CD4-positive, alpha-beta T cell treated with Interleukin-4 for 1 hour (primary cell): ENCODE measurements at places on chromosomes 13 and 19.
A peak's percentile ranks its signal among the peaks of the same experiment; 100 is the strongest.

DNA sequence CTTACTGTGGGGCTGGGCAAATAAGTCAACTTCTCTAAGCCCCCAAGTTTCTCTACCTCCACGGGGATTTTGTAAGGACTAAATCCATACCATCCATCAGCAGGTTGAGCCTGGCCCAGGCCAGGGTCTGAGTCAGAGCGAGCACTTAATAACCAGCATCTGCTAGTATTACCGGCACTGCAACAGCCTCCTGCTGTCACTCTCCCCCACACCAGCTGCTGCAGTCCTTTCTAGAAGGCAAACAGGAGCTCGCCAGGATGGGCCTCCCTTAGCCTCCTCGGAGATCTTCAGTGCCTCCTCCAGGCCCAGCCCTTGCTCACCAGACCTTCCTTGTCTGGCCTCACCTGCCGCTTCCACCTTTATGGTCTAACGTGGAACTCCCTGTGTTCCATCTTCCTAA is 3.2 kb downstream of the NAPA start:
- DNase-seq, result no peak

GRCh38 chr19:49469828-49470614 is 4.0 kb upstream of the FLT3LG start:
- peak; percentile 93 for DNase-seq

- no peak for DNase-seq
Observed at GRCh38 chr19:41893899-41894298, 10.9 kb downstream of the ARHGEF1 start.

- DNase-seq, result no peak
Observed at GRCh38 chr19:29662604-29663404, 2.5 kb upstream of the PLEKHF1 start.

GRCh38 chr13:65260946-65261891 is 1968.9 kb downstream of the PCDH9 start:
- no peak for DNase-seq

DNA sequence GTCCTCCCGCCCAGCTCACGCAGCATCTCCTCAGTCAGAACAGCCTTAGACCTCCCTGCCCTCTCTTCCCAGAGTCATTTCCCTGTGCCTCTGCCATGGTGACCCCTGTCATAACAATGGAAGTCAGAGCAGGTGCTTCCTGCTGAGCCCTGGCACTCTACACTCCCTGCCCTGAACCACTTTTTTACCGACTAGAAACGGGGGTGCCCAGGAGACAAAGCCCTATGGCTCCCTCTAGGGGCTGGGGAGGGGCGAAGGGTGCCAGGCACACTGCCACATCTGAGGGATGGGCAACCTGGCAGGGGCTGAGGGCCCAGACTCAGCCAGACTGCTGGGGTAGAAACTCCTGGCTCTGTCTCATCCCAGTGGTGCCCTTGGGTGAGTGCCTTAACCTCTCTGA is 16.4 kb downstream of the ZNF574 start:
- peak; percentile 46 for DNase-seq

- DNase-seq, result no peak
Observed at GRCh38 chr13:111380431-111380830, 60.0 kb downstream of the TEX29 start.

DNA sequence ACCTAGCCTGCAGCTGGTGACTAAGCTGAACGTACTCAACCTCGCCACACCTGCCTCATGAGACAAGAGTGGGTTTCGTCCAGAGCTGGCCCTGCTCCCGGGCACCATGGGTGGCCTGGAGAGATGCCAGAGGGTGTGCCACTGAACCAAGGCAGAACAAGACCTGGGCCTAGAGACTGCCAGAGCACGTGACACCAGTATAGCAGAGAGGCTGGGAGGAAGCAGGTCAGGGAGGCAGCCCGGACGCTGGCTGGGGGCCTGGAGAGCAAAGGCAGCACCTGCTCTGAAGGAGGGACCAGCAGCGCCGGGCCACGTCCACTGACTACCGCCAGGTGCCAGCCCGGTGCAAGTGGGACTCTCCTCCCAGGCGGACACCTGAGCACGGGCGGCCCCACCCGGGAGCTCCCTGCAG is 7.3 kb upstream of the C13orf46 start:
- DNase-seq, result no peak

- DNase-seq, result no peak
Observed at GRCh38 chr13:27449081-27449603, 1.2 kb downstream of the MTIF3 start.

DNA sequence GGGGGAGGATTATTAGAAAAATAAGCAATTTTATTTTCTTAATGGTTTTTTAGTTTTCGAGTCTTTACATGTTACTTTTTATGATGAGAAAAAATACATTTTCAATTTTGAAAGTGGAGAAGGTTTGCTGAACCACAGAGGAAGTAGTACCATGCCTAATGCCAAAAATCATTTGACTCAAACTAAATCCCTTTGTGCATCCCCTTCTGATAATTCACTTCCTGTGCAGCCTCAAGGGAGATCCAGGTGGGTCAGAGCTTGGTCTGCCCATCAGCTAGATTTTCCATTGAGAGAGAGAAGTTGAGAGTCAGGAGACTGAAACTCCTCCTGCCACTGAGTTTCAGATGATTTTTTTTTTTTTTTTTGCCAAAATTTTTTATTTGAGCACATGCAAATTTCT is 571.7 kb downstream of the LIG4 start:
- DNase-seq, result no peak

- DNase-seq, result no peak
Observed at GRCh38 chr13:24348797-24349515, 39.6 kb downstream of the C1QTNF9 start.

GRCh38 chr19:46660008-46660517 is 919 bp downstream of the DACT3 start:
- DNase-seq, result no peak

- DNase-seq, result no peak
Observed at GRCh38 chr19:36115453-36116343, at the start of gene TBCB. TBCB (plus strand) TSS chr19:36115468; CDS start chr19:36115561, 93 bp downstream.

- DNase-seq, result peak; percentile 33
Observed at GRCh38 chr19:38265213-38265861, 964 bp downstream of the SPINT2 start.

- DNase-seq, result no peak
Observed at GRCh38 chr13:18948664-18949488, 232.7 kb downstream of the TUBA3C start.

DNA sequence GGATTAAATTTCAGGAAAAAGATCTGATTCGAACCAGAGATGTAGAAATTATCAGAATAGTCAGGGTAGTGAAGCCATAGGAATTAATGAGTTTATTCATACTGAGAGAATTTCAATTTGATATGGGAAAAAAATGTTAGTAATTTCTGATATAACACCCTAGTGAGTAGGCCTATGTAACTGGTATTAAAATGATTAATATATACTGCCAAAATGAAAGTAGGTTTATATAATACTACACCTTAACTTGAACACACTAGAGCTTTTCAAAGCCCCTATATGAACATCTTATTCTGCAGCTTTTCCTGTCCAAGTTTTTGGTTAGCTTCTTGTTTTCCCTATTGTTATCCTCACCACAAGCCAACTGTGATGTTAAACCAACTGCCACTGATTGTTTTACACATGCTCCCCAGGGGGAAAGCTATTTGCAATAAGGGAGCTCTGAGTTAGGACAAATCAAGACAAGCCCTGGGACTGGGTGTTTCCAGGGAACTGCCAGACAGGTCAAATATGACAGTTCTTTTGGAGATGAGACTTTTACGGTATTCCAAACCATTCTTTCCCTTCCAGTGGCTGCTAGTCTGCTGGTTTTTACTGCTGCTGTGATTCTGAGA is 45.3 kb downstream of the FNDC3A start:
- no peak for DNase-seq

DNA sequence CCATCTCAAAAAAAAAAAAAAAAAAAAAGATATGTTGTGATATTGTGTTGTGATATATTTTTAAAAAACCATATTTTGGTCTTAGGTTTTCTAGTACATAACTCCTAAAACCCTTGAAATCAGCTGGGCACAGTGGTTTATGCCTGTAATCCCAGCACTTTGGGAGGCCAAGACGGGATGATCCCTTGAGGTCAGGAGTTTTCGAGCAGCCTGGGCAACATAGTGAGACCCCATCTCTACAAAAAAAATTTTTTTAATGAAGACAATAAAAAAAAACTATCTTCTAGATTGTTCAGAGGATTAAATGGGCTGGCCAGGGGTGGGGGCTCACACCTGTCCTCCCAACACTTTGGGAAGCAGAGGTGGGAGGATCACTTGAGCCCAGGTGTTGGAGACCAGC is 1.3 kb upstream of the DCAF15 start:
- DNase-seq, result no peak

DNA sequence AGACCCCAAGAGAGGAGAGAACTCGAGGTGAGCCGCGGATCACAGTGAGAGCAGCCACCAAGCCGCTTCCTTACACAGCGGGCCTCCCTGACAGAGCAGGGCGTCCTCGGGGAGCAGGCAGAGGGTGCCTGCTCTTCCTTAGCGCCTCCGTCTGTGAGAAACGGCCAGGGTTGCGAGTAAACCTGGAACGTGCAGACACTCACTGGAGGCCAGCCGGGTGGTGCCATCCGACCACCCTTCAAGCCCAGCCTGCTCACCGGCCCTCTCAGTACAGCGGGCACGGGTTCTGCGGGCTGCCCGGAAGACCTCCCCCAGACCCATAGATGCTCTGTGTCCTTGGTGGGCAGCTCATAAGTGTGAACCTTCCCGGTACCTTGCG is 9.6 kb downstream of the DOT1L start:
- DNase-seq, result no peak

DNA sequence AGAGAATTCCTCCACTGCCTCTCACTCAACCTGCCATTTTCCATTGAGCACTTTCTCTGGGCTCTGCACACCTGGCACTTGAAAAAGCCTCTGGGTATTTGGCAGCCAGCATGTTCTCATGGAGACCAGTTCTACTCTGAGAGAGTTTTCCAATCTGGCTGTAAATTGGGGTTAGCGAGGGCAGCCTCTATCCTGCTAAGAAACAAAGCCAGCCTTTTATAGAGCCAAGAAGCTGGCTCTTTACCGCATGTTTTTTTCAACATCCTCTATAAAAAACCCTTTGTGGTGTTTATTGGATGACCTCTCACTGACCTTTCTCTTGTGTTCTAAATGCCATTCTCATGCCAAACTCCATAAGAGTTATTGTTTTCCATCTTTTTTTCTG is 52.6 kb upstream of the RCBTB2 start:
- DNase-seq, result no peak

DNA sequence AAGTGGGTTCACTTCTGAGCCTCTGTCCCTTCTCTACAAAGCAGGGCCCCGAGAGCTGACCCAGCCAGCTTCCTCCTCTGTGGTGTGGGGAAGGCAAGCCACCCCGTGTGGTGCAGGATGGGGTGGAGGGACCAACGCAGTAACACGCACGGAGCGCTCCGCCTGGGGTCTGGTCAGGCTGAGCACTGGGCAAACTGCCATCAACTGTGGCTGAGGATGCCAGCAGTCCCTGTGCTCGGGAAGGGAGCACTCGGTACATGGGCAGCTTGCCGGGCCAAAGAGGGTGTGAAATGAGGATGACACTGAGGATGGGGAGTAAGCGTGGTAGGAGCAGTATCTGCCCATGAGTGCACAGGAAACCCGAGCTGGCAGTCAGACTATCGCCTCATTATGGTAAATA is 7.6 kb upstream of the GMIP start:
- DNase-seq, result no peak

- DNase-seq, result no peak
Observed at GRCh38 chr19:21586311-21587116, 81.1 kb downstream of the ZNF429 start.

DNA sequence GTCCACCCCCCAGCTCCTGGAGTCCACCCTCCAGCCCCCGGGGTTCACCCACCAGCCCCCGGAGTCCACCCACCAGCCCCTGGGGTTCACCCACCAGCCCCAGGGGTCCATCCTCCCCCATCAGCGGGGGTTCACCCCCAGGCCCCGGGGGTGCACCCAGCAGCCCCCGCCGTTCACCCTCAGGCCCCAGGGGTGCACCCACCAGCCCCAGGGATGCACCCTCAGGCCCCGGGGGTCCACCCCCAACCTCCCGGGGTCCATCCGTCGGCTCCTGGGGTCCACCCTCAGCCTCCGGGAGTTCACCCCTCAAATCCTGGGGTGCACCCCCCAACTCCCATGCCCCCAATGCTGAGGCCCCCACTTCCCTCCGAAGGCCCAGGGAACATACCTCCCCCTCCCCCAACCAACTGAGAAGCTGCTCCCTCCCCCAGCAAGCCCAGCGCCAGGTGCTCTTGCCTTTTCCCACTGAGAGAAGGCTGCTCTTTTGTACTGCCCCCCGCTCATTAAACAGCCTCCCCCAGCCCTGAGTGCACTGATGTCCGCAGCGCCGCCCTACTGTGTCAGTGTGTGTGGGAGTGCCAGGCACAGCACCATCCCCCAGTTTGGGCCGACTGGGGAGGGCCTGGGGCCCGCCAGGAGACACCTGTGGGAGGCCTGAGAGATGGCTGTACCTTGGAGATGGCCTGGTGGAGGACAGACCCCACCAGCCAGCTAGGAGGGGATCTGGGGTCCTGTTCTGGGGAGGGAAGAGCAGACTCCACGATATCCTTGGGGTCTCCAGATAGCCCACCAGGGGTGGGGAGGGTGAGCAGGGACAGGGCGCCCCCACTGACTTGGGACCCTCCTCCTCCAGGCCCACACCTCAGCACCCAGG is 750 bp upstream of the AMH start:
- DNase-seq, result no peak

DNA sequence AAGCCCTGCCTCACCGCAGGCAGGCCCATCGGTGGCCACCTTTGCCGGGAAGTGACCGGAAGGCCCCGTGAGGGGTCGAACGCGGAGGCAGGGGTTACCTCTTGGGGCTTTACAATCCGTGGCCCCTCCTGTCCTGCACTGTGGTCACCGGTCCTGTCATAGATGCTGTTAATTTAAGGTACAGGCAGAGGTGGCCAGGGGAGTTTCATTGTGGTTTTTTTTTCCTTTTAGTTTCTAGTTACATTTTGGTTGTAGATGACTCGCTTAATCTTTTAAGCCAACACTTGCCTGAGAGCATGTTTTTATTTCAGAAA is 13.1 kb downstream of the COMP start:
- DNase-seq, result no peak

DNA sequence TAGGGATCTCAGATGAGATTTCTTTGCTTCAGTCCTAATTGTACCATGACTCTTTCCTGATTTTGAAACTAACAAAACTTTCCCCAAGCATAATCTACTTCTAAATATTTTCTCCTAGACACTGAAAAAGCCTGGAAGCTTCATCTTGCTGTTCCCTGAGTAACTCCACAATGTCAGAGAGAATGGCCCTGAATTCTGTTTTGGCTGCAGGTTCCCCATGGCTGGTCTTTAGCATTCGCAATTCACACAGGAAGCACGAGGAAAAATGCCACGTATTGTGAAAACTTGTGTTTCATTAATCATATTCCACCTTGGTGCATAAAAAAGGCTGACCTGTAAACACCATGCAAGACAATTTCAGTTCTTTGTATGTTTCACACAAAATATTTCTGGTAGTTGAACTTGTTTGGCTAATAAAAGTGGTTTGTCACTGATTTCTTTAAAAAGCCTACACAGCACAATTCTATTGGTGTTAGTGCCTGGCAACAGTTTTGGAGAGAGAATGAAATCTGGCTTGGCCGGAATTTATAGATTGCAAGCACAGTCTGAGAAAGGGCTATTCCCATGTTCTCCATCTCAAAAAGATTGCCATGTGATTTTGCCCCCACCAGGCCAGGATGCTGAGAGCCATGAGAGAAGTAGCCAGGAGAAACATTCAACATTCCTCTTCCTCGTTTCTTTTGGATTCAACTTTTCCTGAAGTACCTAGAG is 367.1 kb downstream of the NDFIP2 start:
- DNase-seq, result no peak

- DNase-seq, result no peak
Observed at GRCh38 chr13:40445557-40445990, 220.9 kb downstream of the FOXO1 start.
